NCI-H2107 (cell line): ENCODE measurements at places on chromosomes 5 and 9.

- no peak for DNase-seq
Observed at GRCh38 chr5:87141544-87141943, 126.1 kb upstream of the RASA1 start.

DNA sequence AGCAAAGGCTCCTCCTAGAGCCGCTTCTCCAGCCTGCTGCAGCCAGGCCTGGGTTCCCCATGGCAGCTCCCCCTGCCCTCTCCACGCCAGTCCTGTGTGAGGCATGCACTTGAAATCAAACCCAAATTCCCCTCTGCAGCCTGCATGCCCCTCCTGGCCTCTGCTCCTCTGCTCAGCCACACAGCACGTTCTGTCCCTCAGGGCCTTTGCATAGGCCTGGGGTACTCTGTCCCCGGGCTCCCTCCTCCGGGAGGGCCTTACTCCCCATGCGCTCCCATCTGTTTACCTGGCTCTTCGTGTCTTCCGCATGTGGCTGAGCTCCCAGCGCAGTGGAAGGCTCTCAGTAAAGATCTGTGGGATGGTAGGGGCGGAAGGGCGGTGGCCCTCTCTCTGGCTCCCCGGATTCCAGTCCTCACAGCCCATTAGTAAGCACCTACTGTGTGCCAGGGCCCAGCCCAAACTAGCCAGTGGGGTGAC, 203.5 kb upstream of the IER5L start:
- no peak for DNase-seq

DNA sequence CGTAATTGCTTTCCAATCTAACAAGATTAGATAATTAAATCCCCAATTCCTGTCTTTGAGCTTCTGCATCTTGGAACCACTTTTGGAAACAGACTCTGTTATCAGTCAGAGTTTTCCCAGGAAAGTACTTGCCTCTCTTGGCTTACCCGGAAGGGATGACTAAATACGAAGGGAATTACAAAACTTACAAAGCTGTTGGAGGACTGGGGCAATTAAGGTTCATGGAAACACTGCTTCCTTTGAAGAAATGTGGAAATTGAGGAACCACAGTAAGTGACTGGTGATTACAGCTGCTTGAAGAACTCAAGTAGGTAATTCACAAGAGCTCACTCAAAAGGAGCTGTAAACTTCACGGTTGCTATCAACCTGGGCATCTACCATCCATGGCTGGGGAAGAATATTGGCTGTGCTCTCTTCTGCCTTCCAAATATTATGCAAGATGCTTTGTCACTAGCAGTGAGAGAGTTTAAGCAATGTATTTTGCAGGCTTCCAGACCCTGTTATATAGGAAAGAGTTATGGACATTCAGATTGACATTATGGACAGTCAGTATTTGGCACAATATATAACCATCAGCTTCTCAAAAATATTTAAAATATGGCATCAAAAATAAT, 104.6 kb upstream of the MAN2A1 start:
- DNase-seq = no peak

- no peak for DNase-seq
Observed at GRCh38 chr5:116296335-116297072, 211.7 kb downstream of the COMMD10 start.

GRCh38 chr5:33379757-33380156, 61.0 kb upstream of the TARS1 start:
- no peak for DNase-seq

DNA sequence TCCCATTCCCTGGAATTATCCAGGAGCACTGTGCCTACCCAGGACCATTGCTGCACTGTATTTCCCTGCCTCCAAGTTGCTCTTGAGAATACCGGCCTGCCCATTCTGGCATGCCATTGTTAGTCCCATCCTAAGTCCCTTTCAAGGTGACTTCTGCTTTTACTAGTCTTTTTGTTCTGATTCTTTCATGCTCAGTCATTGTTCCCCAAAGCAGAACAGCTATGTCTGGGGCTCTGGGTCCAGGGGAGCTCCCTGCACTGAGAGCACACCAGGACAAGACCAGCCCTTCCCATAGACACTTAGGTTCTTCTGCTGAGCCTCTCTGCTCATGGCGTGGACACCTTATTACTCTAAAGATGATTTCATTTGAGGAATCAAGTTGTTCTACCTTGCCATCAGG, 388.9 kb upstream of the KLF4 start:
- DNase-seq = no peak

GRCh38 chr5:77120706-77121105, 33.6 kb upstream of the ZBED3 start:
- no peak for DNase-seq

- DNase-seq = no peak
Observed at GRCh38 chr9:14616188-14616982, 76.8 kb downstream of the ZDHHC21 start.

DNA sequence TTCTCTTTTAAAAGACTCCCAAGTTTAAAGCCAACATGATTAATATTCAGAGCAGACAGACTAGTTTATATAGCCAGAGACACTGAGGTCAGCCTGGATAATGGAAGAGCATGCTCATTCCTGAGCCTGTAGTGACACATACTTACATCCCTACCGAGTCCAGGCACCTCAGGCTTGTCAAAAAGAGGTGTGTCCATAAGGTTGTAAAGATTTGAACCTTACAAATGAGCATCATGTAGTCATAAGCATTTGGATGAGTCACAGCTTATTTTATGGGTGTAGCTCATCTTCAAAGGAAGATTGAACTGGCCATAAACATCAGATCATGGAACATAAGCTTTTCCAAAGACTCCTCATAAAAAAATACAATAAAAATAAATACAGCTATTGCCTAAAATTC, 333.5 kb downstream of the EFNA5 start:
- DNase-seq = no peak

DNA sequence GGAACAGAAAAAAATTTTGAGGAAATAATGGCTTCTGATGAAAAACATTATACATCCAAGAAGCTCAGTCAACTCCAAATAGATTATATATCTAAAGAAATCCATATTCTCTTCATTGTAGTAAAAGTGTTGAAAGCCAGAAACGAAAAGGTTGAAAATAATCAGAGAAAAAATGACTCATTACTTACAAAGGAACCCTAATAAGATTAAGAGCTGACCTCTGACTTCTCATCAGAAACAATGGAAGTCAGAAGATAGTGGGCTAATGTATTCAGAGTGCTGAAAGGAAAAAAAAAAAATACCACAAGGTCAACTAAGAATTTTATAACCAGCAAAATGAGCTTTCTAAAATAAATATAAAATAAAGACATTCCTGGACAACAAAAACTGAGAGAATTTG, 60.0 kb downstream of the HSD17B4 start:
- no peak for DNase-seq

DNA sequence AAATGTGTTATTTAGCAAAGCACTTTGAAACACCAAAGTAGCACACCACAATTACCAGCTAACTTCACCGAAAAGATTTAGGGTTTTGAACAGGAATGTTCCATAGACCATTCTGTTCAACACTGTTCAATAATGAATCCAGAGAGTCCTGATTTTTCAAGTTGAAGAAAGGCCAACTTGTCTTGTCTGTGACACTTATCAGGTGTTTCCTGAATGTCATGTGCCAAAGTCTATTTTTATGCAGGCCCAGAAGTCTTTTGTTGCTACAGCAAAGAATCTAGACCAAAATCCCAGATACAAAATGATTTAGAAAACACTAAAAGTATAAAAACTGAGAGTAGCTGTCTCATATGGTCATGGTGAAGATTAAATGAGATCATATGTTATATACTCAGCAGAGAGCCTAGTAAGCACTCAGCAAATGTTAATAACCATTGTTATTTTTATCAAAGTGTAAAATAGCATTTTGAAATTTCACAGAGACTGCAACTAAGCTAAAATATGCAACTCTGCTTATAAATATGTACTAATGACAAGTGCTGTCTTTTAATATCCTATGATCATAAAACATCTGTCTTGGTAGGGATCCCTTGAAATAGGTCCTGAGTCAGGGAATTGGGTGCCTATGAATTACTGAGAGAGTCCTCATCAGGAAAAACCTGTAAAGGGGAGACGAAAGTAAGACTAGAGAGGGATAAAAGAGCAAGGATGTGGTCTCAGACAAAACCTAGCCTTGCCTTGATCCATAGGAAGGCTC, 122.4 kb upstream of the SLC12A2 start:
- DNase-seq = no peak

- DNase-seq = no peak
Observed at GRCh38 chr9:131029574-131029952, 20.6 kb downstream of the LAMC3 start.

DNA sequence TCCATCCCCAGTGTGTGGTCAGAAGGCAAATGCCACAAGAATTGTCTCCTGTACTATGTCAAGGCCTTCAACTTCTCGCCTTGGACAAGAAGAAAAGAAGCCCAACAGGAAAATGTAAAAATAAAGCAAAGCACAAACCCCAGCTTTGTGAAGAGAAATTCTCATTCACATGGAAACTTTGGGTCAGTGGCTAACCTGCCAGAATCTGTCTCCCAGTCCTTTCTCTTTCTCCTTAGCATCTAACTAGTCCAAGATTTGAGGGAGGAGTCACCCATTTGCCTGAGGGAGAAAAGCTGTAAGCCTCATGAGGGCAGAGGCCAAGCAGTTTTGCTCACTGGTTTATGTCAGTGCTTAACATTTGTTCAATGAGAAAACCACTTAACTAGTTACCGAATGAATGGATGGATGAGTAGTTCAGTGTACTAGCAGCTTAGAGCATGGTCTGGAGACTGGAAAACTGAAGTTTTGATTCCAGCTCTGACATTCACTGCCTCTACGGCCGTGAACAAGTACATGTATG, 36.0 kb downstream of the ADAM19 start:
- DNase-seq = no peak

- no peak for DNase-seq
Observed at GRCh38 chr5:150780816-150781221, 2.3 kb downstream of the SMIM3 start.

DNA sequence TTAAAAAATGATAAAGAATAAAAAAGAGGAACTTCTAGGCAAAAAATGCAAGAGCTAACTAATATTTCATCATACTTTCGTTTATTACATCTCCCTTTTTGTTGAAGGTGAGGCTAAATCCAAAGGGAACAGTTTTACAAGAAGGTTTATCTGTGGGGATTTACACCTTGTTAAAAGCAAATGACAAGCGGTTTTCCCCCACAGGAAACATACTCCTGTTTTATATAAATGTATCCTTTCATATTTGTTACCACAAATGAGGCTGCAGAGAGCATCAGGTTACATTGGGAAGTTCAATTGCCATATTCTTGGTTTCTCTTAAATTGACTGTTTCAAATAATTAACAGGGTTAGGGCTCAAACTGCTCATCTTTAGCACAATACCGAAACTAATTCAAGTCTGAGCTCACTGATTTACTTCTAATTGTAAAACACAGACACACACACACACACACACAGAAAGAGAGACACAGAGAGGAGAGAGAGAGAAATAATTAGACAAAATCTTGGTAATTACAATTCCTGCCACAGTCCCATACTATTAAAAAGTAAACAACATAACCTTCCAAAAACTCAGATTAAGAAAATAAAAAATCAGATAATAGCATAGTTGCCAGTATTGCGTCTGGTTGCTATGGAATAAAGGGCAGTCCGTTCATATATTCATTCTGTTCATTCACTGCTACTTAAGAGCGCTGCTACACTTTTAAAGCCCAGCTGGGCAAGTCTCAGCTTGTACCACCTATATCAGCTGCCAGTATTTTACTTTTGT, 17.1 kb downstream of the RFX3 start:
- DNase-seq = no peak

GRCh38 chr9:87664153-87665060, 61.5 kb upstream of the CTSL start:
- DNase-seq = no peak

DNA sequence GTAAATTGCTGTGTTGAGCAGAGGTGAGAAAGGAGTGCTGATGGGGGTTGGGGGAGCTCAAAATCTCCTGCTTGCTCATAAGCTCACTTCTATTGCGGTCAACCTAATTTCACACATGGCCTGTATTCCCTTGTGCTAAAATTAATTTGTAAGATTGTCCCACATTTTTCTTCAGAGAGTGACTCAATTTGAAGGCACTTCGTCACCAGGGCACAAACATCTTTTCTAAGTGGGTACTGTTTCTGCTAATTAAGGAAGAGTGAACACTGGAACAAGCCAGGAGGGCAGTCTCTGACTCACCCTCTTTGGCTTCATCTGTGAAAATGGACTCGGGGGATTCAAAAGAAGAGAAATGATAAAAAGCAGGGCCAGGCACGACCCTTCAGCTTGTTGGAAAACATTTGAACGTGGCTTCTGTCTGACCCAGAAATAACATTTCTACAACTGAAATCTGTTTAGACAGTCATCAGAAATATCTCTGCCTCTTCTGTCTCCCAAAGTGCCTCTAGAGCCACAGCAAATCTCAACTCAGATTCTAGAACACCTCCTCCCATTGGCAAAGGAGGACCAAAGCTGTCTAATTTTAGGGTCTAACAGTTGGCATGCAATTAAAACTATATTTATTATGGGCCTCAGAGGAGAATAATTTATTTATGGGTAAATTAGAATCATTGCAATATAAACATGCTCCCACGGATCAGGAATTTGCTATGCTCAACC, 49.8 kb downstream of the FEM1C start:
- DNase-seq = no peak
